ENCODE measurements at places on chromosomes 12 and 14.
A peak's percentile ranks its signal among the peaks of the same experiment; 100 is the strongest.

DNA sequence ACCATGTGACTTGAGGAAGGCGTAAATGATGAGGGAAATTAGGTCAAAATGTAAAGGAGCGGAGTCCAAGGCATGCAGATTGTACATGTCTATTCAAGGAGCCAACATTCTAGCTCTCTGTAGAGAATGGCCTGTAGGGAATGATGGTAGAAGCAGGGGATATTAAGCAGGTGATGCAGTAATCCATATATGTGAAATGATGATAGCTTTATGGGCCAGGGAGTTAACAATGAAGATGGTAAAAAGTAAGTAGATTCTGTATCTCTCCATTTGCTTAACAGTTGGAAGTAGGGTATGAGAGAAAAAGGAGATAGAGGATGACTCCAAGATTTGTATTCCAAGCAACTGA is 33.4 kb downstream of the ARHGAP5 start:
- DNase-seq, result no peak

DNA sequence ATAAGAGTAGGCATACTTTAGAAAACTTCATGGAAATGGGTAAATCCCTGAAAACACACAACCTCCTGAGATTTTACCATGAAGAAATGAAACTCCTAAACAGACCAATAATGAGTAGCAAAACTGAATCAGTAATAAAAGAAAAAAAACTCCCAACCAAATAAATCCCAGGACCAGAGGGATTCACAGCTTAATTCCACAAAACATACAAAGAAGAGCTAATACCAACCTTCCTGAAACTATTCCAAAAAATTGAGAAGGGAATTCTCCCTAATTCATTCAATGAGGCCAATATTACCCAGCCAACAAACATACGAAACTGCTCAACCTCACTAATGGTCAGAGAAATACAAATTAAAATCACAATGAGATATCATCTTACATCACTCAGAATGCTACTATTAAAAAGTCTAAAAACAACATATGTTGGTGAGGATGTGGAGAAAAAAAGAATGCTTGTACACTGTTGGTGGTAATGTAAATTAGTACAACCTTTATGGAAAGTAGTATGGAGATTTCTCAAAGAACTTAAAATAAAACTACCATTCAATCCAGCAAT is 97.3 kb upstream of the ST8SIA1 start:
- no peak for DNase-seq

DNA sequence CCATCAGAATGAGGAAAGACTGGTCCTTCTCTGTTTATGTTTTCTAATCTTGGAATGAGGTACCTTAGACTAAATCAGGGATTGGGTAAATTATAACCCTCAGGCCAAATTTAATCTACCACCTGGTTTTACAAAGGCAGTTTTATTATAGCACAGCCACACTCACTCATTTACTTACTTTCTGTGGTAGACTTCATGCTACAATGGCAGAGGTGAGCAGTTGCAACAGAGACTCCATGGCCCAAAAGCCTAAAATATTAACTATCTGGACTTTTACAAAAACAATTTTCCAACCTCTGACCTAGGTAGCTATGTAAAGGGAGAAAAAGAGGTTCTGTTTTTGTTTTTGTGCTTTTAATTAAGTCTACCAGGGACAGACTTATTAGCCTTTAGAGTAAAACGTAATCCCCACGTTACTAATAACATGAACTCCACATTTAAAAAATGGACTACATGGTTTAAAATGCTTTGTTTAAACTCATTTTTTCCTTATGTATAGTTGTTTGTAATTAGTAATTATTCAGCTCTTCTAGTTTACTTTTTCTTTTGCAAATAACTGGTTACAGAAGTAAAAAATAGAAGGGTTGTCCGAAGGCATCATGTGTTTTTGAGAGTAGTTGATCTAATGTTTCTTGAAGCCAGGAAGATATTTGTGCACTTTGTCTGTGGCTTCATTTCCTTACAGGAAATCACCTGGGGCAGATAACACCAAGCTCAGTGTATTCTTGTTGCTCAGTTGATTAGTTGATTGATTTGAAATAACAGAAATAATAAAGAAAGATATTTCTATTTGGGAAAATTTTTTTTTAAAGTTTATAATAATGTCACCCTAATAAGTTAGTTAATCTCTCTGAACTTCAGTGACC is 57.6 kb upstream of the ATP2B1 start:
- DNase-seq, result no peak

DNA sequence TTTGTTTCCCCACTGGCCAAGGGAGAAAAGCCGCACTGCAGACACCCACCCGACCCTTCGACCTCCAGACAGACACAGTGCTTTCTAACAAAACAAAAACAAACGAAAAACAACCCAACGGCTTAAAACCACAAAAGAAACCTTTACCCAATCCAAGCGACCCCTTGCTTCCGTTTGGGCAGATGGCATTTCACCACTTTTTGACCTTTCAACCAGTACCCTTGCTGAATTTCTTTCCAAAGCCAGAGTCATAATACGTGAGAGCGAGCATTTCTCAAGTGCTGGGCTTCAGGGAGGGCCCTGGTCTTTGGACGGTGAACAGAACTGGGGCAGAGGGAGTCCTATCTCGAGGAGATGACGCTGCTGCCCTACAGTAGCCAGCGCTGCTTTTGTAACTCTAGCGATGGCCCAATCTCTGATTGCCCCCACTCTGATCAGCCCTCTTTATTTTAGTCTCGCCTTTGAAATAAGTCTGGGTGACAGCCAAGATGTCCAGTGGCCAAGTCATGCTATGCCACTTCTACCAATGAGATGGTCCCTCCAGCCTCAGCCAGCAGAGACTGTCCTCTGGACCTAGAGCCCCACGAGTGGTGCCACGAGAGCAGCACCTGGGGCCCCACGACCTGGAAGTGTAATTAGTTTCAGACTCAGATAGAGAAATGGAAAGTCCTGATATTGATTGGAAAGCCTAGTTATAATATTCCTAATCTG is 21.9 kb upstream of the ADIPOR2 start:
- peak; percentile 43 for DNase-seq

DNA sequence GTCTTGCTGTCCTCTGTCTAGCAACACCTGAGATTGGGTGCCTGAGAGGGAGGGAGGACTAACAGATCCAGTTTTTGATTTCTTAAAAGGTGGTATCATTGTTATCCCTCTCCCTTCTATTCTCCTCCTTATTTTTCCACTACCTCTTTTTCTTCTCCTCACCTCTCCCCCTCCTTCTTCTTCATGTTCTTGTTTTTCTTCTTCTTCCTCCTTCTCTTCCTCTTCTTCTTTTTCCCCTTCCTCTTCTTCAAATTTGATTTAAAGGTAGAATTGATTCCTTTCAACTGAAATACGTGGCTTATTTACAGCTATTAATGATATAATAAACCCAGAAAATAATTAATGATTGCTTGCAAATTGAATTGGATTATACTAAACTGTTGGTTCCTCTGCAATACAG is 256.8 kb upstream of the BTG1 start:
- no peak for DNase-seq

- DNase-seq, result no peak
Observed at GRCh38 chr12:120399531-120399930, 30.6 kb upstream of the MSI1 start.

DNA sequence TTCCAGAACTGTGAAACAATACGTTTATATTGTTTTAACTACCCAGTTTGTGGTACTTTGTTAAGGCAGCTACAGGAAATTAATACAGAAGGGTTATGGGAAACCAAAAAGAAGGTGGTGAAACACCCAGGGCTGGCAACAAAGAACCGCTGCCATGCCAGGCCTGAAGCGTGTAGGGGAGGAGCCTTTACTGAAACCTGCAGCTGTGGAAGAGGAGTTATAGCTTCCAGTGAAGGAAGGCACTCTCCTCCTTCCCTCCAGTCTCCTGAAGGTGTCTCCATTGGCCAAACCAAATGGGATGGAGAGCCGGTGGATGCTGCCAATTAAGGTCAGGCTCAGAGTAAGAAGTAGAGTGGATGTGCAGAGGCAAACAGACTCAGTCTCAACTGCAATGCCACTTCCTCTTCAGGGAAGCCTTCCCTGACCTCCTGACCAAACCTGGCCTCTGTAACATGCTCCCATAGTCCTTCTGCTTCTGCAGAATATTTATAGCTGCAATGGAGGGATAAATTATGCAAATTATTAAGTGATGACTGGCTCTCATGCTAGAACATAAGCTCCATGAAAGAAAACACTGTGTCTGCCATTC is 168.3 kb downstream of the DAD1 start:
- DNase-seq, result no peak

DNA sequence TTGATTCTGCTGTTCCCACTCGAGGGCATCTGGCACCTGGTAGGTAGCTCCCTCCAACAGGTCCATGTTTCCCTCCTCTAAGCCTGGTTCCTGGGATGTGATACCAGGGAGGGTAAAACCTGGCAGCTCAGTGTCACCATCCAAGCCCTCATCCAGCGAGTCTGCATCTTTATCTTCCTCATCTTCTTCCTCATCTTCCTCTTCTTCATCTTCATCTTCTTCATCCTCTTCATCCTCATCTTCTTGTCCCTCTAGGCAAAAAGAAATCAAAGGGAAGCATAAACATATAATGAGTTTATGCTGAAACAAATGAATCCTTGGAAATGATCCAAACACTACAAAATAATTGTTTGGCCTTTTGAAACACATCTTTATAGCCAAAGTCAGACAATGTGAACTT is 55.3 kb downstream of the ARMH4 start:
- no peak for DNase-seq

- DNase-seq, result no peak
Observed at GRCh38 chr14:36300337-36300736, 20.1 kb downstream of the MBIP start.

DNA sequence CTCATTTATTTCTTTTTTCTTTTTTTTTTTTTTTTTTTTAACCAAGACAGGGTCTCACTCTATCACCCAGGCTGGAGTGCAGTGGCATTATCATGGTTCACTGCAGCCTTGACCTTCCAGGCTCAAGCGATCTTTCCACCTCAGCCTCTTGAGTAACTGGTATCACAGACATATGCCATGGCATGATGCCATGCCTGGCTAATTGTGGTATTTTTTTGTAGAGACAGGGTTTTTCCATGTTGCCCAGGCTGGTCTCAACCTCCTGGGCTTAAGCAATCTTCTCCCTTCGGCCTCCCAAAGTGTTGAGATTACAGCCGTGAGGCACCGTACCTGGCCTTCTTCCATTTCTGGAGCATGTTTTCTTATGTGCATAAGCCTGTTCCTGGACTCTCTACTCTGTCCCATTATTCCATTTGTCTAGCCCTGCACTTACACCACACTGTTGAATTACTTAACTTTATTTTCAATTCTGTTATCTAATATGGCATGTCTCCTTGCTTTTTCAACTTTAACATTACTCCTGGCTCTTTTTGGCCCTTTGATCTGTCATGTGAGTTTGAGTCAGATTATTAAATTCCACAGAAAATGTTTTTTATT is 47.9 kb upstream of the PTGDR start:
- no peak for DNase-seq

DNA sequence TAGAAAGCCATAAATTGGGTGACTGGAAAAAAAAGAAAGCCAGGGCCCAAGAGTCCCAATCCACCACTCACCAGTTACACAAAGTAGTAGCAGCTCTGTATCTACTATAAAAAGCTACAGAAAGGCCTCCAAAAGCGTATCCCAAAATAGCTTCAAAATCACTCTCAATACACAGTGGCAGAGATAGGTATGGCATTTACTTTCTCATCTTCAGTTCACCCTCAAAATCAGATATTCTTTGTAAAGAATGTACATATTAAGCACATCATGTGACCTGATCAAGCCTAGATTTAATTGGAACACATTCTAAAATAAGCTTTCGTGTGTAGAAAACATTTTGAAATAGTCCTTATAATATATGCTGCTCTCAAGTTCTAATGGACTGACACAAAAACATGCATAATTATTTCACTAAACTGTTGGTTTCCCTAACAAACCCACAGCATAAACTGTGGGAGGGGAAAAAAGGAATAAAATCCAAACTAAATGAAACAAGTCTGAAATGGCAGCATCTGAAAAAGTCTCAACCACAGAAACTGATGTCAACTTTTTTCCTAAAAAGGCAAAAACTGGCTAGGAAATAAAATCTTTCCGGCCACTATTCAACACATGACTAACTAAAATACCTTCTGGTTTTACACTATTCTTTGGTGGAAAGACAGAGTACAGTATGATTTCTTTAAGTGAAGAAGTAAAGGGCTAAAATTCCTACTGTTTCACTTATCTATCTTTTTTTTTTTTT is 25.9 kb downstream of the UBE2N start:
- no peak for DNase-seq

DNA sequence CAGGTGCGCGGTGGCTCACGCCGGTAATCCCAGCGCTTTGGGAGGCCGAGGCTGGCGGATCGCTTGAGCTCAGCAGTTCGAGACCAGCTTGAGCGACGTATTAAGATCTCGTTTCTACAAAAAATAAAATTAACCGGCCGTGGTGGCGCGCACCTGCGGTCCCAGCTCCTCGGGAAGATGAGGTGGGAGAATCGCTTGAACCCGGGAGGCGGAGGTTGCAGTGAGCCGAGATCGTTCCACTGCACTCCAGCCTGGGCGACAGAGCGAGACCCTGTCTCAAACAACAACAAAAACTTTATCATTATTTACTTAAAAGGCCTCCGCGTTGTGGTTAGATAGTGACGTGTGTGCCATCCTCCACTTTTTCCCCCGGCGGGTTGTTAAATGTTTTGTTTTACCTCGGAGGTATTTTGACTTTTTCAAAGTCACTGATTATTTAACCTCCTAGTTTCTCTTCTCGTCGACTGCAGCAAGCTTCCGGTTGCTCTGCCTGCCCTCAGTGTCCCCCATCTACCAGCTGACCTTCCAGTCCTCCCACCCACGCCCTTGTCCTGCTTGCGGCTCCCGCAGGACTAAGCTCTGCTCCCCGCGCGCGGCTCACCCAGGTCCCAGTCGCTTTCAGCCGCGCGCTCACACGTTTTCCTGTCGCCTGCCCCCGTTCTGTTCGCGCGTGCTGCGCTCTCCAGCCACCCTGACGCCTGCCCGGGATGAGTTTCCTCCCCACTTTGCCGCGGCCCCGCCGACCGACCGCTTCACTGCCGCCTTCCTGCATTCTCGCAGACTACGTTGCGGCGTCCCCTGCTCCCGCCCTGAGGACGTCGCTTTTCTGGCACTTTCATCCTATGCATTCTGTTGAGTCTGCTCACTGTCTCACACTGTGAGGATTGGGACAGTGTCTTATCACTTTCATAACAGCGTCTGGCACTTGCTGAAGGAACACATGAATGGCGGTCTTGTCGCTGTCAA is 1.2 kb upstream of the SCAF11 start:
- DNase-seq, result peak; percentile 86

DNA sequence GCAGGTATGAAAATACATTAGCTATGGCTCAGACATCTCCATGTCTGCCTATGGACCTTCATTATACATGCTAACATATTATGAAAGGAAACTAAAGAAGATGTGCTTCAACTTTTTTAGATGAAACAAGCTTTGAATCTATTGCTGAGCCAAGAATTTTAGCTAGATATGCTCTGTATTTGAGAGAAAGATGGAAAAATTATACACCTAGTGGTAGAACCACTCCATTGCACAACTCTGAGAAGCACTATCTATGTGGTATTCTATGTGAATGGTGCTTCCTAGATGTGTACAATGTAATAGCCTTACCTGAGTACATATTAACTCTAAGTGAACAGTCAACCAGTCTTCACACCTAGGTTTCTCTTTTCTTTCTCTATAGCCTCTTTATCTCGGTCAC is 17.3 kb downstream of the EPYC start:
- no peak for DNase-seq

Data from femur (tissue), 1 donor.